GM12878 (cell line): ENCODE measurements at places on chromosomes 11 and 22. TPM values are rescaled to one million over a fixed set of nuclear protein-coding genes. Genes with fewer than 3 reads are reported as not detected.

HARBI1 gene
- total RNA-seq: 4.4 and 4.8 TPM in 2 replicates

OR8D1 gene
- not detected in 2 replicates for total RNA-seq

CHCHD10 gene
- total RNA-seq: 237 and 241 TPM in 2 replicates

NRXN2 gene
- 0.29 and 0.74 TPM in 2 replicates for total RNA-seq

FOLR1 gene
- not detected in 2 replicates for total RNA-seq
